ENCODE measurements at places on chromosomes 16 and 17.

DNA sequence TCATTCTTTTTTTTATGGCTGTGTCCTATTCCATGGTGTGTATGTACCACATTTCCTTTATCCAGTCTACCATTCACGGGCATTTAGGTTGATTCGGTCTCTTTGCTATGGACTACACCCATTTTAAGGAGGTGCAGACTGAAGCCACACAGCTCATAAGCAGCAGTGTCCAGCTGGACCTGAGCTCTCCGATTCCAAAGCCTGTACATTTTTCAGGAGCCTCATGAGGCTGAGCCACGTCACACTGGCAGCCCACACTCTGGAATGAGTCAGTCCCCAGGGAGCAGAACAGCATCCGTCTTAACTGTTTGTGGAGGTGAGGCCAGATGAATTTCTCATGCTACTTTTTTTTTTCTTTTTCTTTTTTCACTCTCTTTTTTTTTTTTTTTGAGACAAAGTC is 116.1 kb downstream of the C16orf95 start:
- no peak for DNase-seq

GRCh38 chr16:83404261-83404660 is 403.5 kb upstream of the HSBP1 start:
- DNase-seq = no peak

- no peak for DNase-seq
Observed at GRCh38 chr16:1120577-1120941, 24.5 kb upstream of the C1QTNF8 start.

DNA sequence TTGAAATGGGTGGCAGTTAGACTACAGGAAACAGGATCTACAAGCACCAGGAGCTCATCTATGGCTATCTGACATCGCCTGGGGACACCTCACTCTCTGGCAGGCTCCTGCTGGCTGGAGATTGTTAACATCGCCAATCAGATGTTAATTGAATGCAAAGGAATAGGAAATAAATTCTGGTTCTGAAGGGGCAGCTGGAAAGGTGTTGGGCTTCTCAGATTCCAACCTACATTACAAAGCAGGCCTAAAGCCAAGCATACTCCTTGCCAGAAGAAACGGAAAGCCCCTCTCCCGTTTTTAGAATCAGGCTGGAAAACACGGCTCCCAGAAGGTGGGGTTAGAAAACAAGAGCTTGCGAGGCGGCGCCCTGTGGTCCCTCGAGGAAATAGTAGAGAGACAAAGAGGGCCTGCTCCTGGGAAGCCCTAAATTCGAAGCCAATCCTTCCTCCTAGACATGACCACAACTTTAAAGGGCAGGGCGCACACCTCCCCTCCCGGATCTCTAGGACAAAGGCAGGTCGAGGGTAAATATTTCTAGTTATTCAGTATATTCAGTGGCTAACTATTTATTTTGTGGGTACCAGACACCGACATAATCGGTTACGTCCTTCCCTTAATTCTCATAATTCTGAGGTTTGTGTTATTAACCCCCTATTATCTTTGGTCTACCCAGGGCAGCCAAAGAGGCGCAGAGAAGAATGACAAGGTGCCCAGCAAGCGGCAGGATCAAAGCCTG is 763 bp upstream of the TOM1L1 start:
- DNase-seq = no peak

DNA sequence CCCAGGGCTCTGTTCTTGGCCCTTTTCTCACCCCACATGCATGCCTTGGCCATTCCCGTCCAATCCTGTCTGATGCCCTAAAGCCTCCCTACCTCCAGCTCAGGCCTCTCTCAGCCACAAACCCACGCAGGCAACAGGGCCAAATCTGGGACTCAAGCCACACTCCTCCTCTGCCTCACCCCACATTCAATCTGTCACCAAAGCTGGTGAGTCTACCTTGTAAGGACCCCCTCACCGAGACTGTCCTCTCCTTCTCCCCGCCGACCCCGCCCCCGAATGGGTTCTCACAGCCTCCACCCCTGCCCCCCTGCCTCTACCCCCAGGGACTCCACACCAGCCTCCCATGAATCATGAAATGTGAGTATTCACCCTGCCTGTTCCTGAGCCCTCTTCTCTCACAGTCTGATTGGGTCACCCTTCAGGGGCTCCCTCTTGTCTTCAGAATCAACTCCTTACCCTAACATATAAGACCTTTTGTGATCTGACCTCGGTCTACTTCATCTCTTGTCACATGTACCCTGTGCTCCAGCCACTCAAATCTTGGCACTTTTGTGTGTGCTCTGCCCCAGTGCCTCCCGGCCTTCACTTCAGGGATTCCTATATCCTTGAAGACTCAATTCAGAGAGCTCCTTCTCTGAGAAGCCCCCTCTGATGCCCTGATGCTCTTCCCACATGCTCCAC is 10.7 kb downstream of the EPOP start:
- DNase-seq = no peak

DNA sequence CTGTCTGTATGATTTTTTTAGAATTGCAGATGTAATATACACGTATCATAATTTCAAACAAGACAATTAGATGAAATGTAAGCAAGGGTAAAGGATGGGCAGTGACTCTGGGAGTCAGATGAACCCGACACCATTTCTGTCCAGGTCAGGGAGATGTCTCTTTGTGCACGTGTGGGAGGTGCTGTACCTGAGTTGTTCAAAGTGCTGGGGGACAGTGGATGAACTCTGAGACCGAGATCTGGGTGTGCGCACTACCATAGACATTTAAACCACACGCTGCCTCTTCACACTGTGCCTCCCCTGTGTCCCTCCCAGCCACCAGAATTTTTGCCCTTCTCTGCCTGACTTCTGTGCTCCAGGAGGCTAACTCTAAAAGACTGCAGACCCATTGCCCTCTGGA is 5.9 kb upstream of the RGS9 start:
- DNase-seq = no peak

GRCh38 chr16:11225677-11226549 is 30.1 kb downstream of the SOCS1 start:
- DNase-seq = no peak

GRCh38 chr17:13024526-13025257 is 6.9 kb upstream of the ELAC2 start:
- DNase-seq = peak; percentile 47

DNA sequence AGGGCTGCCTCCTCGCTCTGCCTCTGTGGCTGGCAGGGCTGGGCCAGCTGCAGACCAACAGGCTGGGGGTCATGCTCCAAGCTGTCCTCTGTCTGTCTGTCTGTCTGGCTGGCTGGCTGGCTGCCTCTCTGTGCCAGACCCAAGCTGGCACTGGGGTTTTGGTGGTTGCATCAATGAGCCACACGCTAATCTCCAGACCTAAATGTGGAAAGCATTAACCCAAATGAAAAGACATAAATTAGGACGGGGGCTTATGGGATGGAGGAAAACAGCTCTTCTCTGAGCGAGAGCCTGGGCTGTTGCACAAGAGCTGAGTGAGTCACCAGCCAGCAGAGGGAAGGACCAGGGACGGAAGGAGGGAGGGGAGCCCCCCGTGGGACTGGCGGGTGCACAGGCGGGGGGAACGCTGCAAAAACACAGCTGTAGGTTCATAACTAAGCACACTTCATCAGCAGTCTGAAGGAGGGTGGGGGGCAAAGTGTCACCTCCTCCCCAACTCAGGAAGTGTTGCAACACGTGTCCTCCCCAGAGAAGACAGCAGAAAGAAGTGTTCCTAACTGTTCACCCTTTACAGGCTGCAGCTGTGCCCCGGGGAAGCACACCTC is 83.4 kb downstream of the GAS7 start:
- DNase-seq = peak; percentile 59

DNA sequence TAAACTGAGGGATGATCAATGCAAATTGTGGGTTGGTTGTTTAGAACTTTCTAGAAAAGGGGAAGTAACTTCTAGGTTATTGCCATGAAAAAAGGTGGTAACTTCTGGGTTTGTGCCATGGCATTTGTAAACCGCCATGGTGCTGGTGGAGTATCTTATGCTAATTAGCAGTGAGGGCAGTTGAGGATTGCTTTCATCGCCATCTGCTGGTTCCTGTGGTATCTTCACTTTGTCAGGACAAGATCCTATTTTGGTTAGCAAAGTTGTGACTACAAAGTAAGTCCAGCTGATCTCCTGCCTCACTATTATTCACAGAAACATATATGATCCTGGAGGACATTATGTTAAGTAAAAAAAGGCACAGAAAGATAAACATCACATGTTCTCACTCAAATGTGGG is 1332.3 kb downstream of the CDH11 start:
- DNase-seq = no peak

- DNase-seq = no peak
Observed at GRCh38 chr16:14309001-14309886, 238.1 kb downstream of the MRTFB start.

DNA sequence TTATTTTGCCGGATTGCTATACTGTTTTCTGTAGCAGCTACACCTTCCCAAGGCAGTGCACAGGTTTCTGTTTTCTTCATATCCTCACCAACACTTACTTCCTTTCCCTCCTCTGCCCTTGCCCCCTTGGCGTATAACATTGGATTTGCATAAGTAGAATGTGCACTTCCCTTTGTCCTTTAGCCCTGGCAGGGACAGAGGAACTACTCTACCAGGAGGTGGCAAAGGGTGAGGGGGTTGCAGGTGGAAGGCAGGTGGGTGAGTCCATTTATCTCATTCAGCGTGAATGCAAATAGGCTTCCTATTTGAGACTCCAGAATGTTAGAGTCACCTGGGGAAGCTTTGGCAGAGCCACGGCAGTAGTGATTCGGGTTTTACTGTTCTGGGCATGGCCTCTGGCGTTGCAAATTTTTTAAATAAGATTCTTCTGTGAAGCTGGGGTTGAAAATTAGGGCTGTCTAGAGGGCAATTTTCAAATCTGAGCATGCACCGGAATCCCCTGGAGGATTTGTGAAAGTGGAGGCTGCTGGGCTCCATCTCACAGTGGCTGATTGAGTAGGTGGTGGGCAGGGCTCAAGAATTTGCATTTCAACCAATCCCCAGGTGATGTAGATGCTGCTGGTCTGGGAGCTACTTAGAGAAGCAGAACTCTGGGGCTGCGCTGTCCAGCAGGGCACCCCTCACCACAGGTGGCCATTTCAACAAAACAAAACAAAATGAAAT is 84.7 kb downstream of the PLCG2 start:
- no peak for DNase-seq

- no peak for DNase-seq
Observed at GRCh38 chr17:41695134-41695661, 6.5 kb downstream of the EIF1 start.

GRCh38 chr16:19881028-19881427 is 3.6 kb downstream of the GPRC5B start:
- DNase-seq = no peak

DNA sequence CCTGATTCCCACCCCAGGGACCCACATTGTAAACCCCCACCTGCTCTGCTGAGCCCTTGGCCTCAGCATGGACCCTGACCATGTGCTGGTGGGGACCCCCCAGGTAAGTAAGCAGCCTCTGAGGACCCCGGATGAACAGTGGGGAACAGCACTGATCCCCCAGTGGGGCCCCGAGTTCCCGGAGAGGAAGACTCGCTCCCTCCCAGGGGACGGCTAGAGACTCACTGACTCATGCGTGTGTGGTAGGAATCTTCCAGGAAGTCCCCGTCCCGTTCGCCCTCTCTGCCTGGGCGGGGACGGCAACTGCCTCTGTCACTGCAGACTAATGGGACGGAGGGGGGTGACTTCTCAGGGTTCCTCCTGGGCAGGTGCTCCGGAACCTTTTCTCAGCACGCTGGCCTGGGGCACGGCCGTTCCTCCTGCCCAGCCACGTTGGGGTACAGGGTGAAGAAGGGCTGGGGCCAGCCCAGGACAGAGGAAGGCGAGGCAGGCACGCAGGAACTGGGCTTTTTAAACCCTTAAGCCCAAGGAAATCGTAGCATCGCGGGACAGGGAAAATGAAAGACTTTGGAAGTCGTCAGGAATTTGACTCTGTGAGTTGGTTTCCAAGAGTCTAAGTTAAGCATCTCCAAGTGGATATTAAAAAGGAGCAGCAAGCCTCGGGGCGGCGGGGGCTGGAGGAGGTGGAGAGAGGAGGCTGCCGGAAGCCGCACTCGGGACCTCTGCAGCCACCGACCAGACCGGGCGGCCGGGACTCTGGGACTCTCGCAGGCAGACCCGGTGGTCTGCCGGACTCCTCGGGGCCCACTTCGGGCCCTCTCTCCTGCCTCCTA is 178.7 kb downstream of the SEC14L1 start:
- DNase-seq = no peak

DNA sequence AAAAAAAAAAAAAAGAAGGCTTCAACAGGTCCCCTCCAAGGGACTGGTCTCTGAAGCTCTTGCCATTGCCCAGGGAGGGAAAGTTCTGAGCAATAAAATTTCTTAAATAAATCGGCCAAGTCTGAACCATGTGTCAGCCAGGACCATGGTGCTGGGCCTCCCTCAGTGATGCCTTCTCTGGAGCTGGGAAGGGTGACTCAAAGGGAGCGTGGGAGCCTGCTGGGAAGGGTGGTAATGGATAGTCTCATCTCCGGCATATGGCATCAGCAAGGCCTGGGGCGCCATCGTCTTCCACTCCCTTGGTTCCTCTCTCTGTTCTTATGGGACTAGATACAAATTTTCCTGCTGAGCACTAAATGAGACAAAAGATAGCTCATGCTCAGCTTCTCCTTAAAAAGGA is 2.3 kb downstream of the VKORC1 start:
- no peak for DNase-seq

- no peak for DNase-seq
Observed at GRCh38 chr17:39921323-39921722, 2.9 kb upstream of the GSDMB start.

DNA sequence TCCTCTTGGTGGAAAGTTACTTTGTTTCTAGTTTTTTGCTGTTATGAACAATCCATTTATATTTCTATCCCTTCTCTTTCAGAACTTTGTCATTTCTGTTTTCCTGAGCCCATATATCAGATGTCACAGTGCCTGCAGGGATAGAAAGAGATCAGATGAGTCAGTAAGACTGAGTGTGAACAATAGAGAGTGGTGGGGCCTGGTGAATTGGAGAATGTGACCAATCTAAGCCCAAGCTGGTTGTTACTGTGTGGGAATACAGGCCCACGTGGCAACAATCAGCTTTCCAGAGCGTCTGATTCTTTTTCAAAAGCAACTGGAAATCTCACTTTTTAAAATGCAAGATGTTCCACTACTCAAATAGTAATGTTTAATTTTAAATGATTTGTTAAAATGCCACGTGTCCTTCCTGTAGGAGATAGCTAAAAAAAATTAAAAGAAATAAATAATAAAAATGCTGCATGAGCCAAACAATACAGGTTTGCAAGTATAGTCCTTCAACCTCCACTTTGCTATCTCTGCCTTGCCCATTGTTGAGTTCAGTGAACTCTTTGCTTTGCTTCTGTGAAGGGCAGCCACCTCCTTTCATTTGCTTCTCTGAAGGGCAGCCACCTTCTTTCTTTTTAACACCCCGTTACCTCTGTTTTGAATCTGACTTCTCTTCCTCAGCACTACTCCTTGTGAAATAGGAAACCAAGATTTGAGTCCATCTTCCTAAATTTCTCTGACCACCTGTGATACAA is 9.6 kb downstream of the DCTN5 start:
- DNase-seq = no peak

DNA sequence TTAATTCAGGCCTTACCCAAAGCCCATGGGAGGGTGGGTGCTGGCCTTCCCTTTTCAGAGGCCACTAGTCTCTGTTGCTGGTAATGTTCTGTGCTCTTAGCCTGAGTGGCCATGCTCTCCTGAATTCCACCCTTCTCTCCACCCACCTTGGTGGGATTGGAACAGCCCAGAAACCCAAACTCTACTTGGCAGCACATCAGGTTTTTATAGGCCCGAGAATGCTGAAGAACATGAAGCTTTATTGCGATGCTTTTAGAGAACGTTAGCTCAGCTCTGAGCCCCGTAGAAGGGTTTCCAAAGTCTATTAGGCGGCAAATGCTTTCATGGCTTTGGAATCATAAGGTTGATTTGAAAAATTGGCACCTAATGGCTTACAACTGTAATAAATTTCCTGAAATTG is 209.3 kb downstream of the MSI2 start:
- no peak for DNase-seq
